ENCODE measurements at places on chromosomes 2 and 18.

- DNase-seq = no peak
Observed at GRCh38 chr2:86065512-86065911, 40.2 kb downstream of the POLR1A start.

GRCh38 chr2:17540093-17540812 lies at the start of gene VSNL1:
VSNL1 (plus strand) TSS chr2:17540696; CDS start chr2:17592075, 51,379 bp downstream.
- DNase-seq = no peak

GRCh38 chr2:62338111-62338510 lies 142.2 kb downstream of the B3GNT2 start:
- no peak for DNase-seq

GRCh38 chr2:64625299-64626145 lies 28.2 kb downstream of the SERTAD2 start:
- DNase-seq = no peak

DNA sequence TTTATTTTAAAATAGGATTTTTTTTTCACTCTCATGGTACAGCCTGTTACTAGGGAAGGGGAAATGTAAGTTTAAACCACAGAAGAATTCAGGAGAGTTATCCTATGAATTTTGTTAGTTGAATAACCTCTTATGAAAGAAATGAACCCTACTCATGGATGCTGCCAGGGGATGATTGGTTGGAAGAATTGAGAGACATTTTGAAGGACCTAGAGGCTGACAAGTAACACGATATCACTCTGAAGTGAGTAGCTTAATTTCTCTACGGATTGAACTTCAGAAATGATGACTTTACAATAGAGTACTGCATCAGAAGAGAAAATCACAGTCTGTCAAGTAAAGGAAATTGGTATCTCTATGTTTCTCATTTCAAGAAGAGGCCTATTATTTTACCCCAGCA lies 1346.2 kb downstream of the SUCLG1 start:
- no peak for DNase-seq

DNA sequence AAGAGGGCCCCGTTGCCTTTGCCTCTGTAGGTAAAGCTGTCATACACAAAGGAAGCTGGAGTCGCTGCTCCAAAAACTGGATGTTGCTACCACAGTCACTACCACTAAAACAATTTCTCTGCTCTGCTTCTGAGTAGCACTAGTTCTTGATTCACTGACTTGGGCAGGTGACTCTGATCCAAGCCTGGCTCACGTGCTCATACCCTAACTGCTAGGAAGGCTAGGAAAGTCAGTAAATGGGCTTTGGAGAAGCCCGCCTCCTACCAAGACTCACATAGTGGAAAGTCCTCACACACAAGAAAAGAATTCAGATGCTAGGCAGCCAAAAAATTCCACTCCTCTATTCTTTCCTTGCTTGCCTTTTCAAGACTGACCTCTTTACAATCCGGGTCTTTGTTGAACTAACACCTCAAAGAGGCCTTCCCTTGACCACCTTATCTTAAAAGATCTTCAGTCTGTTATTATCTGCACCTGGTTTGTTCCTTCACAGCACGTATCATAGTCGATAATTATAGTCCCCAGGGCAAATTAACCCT lies 11.4 kb upstream of the DYNC1I2 start:
- no peak for DNase-seq

GRCh38 chr2:96763511-96764252 lies 3.0 kb downstream of the CNNM4 start:
- DNase-seq = no peak

DNA sequence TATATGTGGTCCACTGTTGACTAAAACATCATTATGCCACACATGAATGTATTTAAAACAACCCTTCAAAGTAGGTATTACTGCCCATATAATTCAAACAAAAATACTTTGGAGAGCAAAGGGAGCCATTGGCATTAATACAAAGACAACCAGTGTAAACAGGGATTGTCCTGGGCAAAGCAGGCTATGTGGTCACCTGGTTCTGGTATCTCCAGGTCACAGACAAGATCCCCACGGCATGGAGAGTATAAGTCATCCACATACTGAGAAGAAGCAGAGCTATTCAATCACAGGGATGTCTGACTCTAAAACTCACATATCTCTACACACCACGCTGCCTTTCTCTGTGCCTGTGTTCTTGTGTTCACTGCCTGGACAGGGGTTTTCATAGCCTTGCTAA lies 81.4 kb upstream of the BZW1 start:
- DNase-seq = no peak

Data from T follicular helper cell (primary cell).